Ammon's horn (tissue), 1 donor: ENCODE measurements at places on chromosomes 12 and 14.

DNA sequence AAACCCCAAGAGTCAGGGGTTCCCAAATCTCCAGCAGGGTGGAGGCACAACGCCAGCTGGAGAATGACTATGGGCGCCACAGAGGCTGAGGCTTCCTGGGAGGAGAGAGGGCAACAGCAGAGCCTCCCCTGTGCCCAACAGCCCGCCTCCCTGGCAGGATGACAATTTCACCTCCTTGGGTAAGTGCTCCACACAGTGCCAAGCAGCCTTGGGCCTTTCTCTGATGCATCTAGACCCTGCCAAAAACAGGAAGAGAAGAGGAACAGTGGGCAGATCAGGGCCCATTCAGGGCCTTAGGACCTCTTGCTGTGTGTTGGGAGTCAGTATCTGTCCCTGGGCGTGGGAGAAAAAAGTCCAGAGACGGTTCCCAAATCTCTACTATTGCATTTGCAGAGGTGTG lies 5.0 kb upstream of the OR10P1 start:
- DNase-seq: no peak

- no peak for DNase-seq
These were observed 2.6 kb upstream of the C14orf180 start for GRCh38 chr14:104576970-104577332.

GRCh38 chr14:95185767-95186392 lies 28.6 kb upstream of the DICER1 start:
- no peak for DNase-seq

- DNase-seq: no peak
These were observed 46.7 kb upstream of the BCL7A start for GRCh38 chr12:121975021-121975420.

DNA sequence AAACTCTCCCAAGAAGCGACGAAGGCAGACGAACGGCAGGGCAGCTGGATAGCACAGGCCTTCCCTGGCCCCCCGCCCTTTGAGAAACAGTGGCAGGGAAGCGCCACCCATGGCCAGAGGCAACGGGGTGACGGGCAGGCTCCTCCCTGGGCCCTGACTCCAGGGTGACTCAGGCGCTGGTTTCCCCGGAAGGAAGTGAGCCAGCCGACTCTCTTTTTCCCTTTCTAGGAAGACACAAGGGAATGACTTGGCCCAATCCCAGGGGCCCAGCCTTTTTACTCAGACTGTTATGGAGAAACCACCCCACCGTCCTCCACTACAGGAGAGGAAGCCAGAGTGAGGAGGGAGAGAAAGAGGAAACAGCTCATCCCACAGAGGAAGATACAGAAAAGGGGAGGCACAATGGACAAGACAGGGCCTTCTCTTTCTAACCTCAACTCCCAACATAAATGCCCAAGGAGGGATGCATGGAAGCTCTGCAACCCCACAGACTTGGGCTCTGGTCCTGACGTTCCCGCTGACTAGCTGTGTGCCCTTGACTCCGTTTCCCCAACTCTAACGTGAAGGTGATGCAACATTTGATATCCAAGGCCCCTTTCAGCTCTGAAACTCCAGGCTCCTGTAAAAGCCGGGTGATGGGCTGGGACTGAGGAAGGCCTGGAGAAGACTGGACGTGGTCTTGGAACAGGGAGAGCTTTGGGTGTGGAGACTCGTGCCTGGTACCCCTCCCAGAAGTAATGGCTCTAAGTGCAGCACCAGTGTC lies 27.9 kb downstream of the ACTN1 start:
- no peak for DNase-seq

GRCh38 chr12:115312901-115313300 lies 628.9 kb upstream of the TBX3 start:
- DNase-seq: no peak

DNA sequence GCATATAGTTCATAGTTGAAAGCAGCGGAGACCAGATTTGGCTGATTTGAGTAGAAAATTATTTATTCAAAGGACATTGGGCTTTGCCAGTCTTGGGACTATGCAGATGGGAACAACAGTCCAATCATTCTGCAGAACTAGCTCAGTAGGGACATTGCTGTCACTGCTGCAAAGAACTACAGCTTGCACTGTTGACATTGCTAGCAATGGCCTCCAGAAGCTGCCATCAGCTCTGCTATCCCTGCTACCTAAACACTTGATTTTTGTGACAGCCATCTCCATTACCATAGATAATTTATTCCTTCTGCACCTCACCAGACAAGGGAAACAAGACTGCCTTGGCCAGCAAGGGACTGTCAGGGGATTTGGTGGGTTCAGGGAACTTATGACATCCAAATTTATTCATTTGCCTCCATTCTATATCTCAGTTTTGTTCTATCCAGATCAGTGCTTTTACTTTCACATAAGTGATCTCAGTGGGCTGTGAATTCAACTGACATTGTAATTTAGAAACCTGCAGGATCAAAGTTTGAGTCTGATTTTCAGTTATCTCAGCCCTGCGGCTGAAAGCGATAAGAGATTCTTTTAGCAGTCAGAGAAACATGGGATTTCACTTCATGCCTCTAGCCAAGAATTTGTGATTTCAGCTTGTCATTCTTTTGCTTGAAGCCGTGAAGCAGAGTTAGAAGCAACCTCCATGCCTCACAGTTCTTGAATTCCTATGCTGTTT lies 136.7 kb upstream of the FBXO33 start:
- no peak for DNase-seq

DNA sequence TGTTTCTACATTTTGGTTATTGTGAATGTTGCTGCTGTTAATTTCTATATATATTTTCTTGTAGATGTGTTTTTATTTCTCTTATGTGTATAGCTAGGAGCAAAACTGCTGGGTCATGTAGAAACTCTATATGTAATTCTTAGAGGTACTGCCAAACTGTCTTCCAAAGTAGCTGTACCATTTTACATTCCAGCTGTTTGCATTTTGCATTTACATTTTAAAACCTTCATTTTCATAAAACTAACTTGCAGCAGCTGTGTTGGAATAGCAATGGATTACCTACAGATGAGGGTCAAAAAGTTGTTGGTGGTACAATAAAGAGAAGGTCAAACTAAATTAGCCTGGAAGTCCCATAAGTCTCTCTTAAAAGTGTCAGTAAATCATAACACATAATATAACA lies 1109.7 kb downstream of the FLRT2 start:
- DNase-seq: no peak

DNA sequence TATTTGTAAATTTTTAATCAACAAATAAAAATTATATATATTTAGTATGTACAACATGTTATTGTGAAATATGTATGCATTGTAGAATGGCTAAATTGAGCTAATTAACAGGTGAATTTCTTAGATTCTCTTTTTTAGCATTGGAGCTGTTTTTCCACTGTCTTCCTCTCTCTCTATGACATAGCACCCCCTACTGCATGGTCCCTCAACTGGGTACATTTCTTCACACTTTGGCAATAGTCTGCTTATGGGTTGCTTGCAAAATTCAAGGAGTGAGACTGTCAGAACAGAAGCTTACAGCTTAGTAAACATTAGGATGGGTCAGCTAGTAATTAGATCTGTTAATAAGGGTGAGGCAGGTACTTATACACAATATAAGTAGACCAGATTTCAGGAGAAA lies 658.5 kb upstream of the MGAT4C start:
- peak; percentile 27 for DNase-seq

GRCh38 chr14:96965885-96966595 lies 168.9 kb downstream of the VRK1 start:
- DNase-seq: peak; percentile 22

DNA sequence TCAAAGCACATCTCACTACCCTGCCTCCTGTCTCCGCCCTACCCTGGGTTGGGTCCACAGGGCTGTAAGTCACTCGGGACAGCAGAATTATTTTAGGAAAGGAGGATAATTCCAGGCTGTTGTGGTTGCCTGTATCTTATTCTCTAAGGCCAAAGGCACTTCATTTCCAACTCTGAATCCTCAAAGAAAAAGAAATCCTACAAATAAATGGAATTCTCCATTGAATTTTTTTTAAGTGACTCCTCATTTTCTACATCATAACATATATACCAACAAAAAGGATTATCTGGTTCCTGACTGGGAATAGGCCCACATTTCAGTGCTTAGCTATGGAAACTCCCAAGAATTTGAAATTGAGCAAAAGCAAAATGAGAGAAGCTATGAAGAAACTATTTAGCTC lies 186.4 kb downstream of the ITPR2 start:
- no peak for DNase-seq

DNA sequence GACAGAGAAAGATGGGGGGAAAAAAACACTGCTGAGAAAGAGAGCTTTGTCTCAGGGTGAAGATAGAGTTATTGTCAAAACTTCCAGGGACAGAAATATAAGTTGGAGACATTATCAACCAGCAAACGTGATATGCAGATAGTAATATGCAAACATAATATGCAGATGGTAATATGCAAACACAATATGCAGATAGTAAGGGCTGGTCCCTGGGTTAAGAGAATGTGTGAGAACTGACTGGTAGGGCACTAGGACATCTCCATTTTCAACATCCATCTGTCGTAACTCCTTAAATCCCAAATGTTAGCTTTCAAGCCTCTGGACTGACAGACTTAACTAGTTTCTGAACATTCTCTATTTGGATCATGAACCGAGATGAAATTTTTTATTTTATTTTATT lies 32.2 kb downstream of the SNRPF start:
- DNase-seq: no peak

DNA sequence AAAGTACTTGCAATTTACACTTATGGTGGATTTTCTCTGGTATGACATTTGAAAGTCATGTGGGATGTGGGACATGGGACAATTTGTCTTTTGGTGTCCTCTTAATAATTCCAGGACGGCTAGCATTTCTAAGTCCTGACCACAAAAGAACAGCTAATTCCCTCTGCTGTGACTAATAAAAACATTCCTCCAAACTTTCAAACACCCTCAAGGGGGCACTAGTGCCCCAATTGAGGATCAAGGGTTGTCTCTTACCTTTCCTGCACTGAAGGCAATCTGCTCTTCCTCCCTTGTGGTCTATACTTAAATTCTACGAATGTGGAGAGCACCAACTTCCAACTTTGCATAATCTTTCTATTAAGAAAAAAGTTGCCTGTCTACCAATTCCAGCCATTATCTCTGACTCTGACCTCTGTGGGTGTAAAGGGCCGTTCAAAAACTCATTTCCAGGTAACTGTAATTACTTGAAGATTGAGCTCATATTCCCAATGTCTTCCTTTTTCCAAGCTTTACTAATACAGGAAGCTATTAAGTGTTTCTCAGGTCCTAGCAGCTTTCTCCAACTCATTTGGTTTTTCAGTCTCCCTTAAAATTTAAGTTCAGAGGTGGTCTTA lies 210.2 kb downstream of the PTPRO start:
- DNase-seq: peak; percentile 39

GRCh38 chr14:60573943-60574495 lies 65.1 kb downstream of the SIX6 start:
- no peak for DNase-seq

DNA sequence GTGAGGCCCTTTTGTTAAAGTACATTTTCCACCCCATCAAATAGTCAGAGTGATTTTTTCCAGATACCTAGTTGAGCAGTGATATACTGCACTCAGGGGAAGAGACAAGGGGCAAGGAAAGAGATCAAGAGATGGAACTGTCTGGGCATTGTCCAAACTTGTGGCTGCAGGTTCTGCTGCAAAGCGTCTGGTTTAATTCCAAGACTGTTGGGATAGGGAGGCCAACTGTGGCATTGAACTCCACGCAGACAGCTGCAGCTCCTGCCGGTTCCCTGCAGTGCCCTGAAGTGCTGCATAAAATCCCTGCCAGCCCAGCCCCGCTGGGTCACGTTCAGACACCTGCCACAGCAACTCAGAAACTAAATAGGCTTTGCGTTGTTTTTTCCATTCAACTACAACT lies 30.5 kb downstream of the RPH3A start:
- DNase-seq: no peak

DNA sequence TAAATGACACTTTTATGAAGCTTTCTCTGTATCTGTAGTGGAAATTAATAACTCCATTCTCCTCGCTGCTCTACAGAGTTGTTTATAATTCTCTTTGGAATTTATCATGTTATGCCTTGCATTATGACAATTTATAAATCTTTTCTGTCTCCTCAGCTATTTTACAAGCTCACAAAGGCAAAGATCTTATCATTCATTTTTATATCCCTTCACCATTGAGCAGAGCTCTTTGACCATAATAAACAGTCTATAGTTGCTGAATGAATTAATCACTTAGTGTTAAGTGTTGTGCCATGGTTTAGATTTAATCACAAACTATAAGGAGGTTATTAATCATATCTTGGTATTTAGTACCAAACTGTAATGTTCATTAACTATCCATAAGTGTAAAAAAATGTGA lies 126.4 kb downstream of the NAV3 start:
- no peak for DNase-seq

- no peak for DNase-seq
These were observed 43.6 kb downstream of the HCAR2 start for GRCh38 chr12:122659579-122659978.

GRCh38 chr12:66774929-66775328 lies 96.1 kb upstream of the GRIP1 start:
- no peak for DNase-seq

GRCh38 chr14:44279357-44279756 lies 227.7 kb downstream of the FSCB start:
- DNase-seq: no peak

GRCh38 chr12:91274916-91275315 lies 92.3 kb upstream of the DCN start:
- DNase-seq: peak; percentile 57

- DNase-seq: no peak
These were observed 12.0 kb downstream of the NGDN start for GRCh38 chr14:23481362-23481970.

DNA sequence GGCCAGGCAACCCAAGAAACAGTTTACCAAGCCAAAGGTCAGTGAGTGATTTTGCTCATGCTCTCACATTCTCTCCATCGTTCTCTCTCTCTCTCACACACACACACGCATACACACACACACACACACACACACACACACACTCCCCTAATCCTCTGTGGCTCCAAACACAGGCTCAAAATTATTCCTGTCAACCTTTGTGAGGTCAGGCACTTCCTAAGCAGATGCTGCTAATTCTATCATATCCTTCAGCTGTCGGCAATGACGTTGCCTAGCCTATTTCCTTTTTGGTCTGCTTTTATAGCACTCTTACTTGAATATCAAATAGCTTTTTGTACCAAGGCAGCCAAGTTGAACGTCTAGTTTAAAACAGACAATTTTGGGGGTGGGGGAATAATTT lies 98.9 kb upstream of the EGLN3 start:
- no peak for DNase-seq

- DNase-seq: no peak
These were observed 91.9 kb upstream of the RESF1 start for GRCh38 chr12:31867292-31867691.
